Glutamatergic neuron (in vitro differentiated cells): ENCODE measurements at places on chromosomes 5 and 9.
A peak's percentile ranks its signal among the peaks of the same experiment; 100 is the strongest.

DNA sequence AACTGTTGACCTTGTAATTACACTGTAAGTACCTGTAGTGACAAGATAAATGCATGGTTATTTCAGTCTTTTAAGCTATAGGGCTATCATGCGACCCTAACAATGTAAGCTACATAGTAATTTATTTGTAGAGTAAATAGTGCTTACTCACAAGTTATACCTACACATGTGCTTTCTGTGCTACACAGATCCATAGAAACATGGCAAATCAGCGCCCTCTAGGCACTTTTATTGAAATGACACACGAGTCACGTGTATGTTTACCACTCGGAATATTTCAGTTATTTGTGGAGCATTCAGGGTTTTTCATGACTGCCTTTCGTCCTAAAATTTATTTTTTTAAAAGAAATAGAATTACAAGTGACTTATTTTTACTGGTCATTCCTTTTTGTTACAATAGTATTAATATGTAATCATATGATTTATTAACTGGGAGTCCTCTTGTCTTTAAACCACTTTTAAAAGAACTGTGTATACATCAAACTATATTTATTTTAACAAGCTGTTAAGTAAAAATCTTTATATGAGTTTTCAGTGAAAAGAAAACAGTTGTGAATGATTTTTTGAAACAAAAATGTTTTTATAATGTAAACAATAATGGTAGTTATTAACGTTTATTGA is 1242.3 kb upstream of the WWC1 start:
- peak; percentile 40 for DNase-seq

- DNase-seq: no peak
Observed at GRCh38 chr5:53643445-53643844, 83.0 kb downstream of the NDUFS4 start.

GRCh38 chr5:38543886-38544285 is 12.6 kb downstream of the LIFR start:
- no peak for DNase-seq

DNA sequence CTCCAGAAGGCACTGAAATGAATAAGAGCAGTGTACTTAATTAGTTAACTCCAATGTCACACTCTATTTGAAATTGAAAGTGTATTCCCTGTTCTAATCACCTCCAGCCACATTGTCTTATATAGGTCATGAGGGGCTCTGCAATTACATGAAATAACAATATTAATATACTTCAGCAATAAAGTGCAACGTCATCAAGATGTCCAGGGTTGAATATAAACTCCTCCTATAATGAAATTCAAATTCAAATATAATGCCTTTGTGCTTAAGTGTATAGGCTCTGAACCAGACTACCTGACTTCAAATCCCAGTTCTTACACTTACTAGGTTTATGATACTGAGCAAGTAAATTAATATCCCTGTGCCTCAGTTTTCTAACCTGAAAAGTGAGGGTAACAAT is 195.6 kb upstream of the SMC2 start:
- DNase-seq: no peak

- DNase-seq: no peak
Observed at GRCh38 chr5:6490246-6490645, 41.6 kb downstream of the UBE2QL1 start.

DNA sequence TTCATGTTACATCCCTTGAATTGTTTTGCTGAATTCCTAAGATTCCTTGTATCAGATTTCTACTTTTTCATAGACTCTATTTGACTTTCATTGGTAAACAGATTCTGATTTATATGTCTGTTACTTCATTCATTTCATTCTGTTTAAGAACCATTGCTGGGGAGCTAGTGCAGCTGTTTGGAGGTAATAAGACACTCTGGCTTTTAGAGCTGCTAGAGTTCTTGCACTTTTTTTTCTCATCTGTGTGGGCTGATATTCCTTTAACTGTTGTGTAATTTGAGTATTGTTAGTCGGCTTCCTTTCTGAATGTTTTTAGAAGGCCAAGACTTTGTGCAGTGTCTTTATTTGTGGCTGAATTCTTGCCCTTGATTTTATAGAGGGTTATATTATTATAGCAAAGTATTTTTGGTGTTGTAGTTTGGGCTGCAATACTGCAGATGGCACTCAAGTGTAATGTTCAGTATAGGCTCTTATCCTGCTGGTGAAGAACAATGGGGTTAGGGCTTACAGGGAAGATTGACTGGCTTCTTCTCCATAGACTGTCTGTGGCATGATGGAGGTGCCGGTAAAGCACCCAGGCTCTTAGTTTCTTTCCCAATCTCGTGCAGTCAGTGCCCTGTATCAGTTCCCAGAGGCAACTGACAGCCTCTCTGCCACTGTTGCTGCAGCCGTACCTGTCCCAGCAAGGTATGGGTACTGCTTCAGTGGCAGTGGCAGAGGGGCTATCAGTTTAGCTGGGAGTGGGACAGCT is 162.2 kb downstream of the OXCT1 start:
- no peak for DNase-seq
